ENCODE measurements at places on chromosomes 1 and 21. TPM values are rescaled to one million over a fixed set of nuclear protein-coding genes. Genes with fewer than 3 reads are reported as not detected.
A peak's percentile ranks its signal among the peaks of the same experiment; 100 is the strongest.

DNA sequence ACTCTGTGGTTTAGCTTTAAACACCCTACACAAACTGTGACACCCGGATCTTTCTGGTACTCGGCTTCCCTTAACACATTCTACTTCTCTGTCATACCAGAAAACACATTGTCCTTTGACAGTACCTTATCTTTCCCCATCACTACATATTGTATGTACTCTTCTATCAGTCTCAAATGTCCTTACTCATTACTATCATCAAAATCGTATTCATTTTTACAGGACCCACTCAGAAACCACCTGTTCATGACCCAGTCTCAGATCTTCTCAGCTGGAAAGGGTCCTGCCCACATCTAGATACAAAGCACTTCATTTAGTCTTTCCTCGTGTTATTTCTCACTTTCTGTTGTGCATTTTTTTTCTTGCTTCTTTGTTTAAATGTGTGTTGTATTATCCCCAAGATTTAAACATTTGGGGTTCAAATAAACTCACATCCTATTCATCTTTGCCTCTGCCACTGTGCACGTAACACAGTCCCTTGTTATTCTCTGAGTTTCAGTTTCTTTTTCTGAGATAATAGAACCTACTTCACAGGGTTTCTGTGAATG is 27.7 kb downstream of the CD34 start:
- H3K4me3 ChIP-seq = peak overlapping the region; percentile 23
- no peak for DNase-seq
- H3K27me3 ChIP-seq = no peaks in the 10 kb centered on the region
- H3K4me1 ChIP-seq = peaks cover 15% of the 10 kb centered on the region
- H3K36me3 ChIP-seq = no peaks in the 10 kb centered on the region

DNA sequence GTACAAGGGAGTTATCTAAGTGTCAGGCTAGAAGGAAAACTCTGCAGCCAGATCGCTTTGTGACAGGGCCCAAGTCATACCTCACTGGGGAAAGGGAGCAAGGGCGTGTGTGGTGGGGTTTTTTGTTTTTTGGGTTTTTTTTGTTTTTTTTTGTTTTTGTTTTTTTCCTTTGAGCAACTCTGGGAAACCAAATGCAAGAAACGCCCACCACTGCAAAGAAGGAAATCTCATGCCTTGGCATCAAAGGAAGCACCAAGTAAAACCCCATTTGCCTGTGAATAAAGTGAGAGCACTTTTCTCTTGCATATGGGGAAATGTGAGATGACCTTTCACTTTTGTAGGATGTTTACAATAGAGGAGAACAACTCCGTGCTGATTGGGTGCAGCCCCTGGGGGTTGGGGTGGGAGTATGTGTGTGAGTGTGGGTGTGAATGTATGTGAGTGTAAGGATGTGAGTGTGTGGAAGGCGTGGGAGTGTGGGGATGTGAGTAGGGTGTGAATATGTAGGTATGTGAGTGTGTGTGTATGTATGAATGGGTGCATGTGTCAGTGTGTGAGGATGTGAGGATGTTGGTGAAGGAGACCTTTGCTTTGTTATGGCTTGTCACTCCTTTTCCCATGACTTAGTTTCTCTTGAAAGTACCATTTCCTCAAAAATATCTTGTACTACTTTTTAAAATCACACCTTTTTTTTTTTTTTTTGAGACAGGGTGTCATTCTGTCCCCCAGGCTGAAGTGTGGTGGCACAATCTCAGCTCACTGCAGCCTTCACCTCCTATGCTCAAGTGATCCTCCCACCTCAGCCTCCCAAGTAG is 34.6 kb downstream of the IL12RB2 start:
- no peak overlapping the region for H3K27ac ChIP-seq
- no peak for DNase-seq
- H3K27me3 ChIP-seq = no peaks in the 10 kb centered on the region
- no peaks in the 10 kb centered on the region for H3K4me1 ChIP-seq

GRCh38 chr1:63817152-63817667 is 43.4 kb downstream of the ROR1 start:
- H3K36me3 ChIP-seq = no peaks in the 10 kb centered on the region
- no peak overlapping the region for H3K4me3 ChIP-seq
- H3K27me3 ChIP-seq = no peaks in the 10 kb centered on the region

DNA sequence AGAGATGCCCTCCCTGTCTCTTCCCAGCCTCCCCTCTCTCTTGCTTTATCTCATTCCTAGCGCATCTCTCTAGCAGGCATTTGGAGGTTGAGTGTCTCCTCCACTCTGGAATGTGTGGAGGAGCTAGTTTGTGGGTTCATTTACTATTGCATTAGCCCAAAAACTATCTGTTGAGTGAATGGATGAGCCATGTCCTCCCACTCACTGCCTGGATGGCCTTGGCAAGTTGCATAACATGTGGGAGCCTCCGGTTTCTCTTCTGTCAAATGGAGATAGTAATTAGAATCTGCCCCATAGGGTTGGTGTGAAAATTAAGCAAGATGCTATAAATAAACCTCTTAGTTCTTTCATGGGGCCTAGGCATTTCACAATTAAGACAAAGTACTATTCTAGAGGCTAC is 181.8 kb downstream of the KAZN start:
- no peak overlapping the region for H3K27ac ChIP-seq
- H3K4me3 ChIP-seq = no peak overlapping the region
- no peaks in the 10 kb centered on the region for H3K4me1 ChIP-seq
- no peak for DNase-seq

- H3K27me3 ChIP-seq = no peaks in the 10 kb centered on the region
- no peak for DNase-seq
- H3K27ac ChIP-seq = no peak overlapping the region
- no peaks in the 10 kb centered on the region for H3K36me3 ChIP-seq
Measured at GRCh38 chr1:15031251-15031933, 122.2 kb upstream of the TMEM51 start.

GRCh38 chr21:25385911-25386474 is 221.3 kb downstream of the MRPL39 start:
- no peaks in the 10 kb centered on the region for H3K4me1 ChIP-seq
- H3K4me3 ChIP-seq = no peak overlapping the region
- DNase-seq = no peak
- H3K36me3 ChIP-seq = no peaks in the 10 kb centered on the region
- no peaks in the 10 kb centered on the region for H3K27me3 ChIP-seq
- no peak overlapping the region for H3K27ac ChIP-seq

- no peak overlapping the region for H3K4me3 ChIP-seq
- no peak for DNase-seq
- no peaks in the 10 kb centered on the region for H3K36me3 ChIP-seq
- no peaks in the 10 kb centered on the region for H3K27me3 ChIP-seq
Measured at GRCh38 chr1:185077374-185077773, 32.0 kb downstream of the RNF2 start.

- no peak overlapping the region for H3K27ac ChIP-seq
- H3K27me3 ChIP-seq = no peaks in the 10 kb centered on the region
- no peak overlapping the region for H3K4me3 ChIP-seq
Measured at GRCh38 chr1:87176514-87176913, 152.2 kb upstream of the LMO4 start.

DNA sequence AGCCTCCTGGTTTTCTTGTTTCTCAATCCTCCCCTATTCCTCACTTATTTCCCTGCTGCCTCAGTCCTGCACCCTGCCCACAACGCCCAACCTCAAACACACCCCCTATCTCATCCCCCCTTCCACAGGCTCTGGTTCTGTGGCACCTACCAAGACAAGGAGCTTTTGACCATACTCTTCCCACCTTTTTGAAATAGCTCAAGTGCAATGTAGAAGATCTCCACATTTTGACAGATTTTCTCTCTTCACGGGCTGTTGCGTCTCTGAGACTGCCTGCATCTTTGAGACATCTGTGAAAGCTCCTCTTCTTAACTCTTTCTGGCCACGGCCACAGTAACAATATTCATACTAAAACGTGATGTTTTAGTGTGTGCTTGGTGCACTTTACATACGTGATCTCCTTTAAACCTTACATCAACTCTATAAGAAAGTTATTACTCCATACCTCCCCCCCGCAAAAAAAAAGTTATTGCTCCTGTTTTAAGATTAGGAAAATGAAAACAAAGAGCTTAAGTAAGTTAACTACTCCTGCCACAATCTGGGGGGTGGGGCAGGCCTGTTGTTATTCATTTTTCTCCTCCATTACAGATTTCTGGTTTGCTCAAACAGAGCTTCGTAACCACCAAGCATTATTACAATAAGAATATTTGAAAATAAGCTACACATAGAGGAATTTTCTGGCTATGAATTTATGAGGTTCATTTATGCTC is 1.8 kb upstream of the SERBP1 start:
- H3K36me3 ChIP-seq = no peaks in the 10 kb centered on the region
- H3K27me3 ChIP-seq = no peaks in the 10 kb centered on the region
- no peak for DNase-seq
- H3K27ac ChIP-seq = no peak overlapping the region
- peaks cover 14% of the 10 kb centered on the region for H3K4me1 ChIP-seq

- peaks cover 5% of the 10 kb centered on the region for H3K36me3 ChIP-seq
- H3K4me3 ChIP-seq = no peak overlapping the region
- H3K27ac ChIP-seq = no peak overlapping the region
- no peaks in the 10 kb centered on the region for H3K27me3 ChIP-seq
Measured at GRCh38 chr1:101004061-101004460, 21.5 kb downstream of the DPH5 start.

- H3K36me3 ChIP-seq = no peaks in the 10 kb centered on the region
- H3K27ac ChIP-seq = peak overlapping the region; percentile 89
- peaks cover 67% of the 10 kb centered on the region for H3K4me1 ChIP-seq
Measured at GRCh38 chr1:201713086-201713810, 115.7 kb upstream of the IPO9 start.

DNA sequence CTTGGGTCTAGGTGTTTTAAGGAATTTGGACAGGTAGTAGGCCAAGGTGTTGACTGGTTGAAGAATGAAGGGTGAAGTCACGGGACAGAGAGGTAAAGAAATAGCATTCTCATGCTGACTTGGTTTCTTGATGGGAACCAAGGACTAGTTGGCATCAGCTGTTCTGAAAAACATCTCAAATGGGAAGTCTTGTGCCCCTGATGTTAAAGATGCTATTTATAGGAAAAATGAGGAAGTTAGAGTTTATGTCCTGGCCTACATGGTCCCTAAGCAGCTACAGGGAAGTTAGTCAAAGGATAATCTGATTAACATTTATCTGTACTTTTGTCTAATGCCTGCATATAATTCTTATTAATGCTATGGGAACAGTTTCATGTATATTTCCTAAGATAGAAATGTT is 262.4 kb downstream of the HHIPL2 start:
- no peak for DNase-seq
- H3K4me1 ChIP-seq = no peaks in the 10 kb centered on the region

DNA sequence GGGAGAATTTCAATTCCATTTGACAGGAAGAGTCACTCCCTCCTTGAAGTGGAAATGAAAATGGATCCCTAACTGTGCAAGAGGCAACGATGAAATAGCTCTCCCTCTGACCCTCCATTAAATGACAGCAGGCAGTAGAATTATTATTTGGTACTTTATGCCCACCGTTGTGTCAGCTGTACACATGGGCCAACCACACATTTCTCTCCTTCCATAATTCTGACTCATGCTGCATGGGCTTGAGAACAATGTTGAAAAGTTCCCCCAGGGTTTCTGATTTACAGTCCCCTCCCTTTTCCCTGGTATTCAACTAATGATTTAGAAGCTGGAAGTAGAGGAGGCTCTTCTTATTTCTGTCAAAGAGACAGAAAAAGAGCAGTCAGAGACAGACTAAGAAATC is 103.5 kb downstream of the RGS7 start:
- no peak overlapping the region for H3K27ac ChIP-seq
- H3K27me3 ChIP-seq = no peaks in the 10 kb centered on the region
- no peaks in the 10 kb centered on the region for H3K36me3 ChIP-seq
- no peak for DNase-seq

- H3K4me1 ChIP-seq = peaks cover 5% of the 10 kb centered on the region
- no peaks in the 10 kb centered on the region for H3K27me3 ChIP-seq
- no peak overlapping the region for H3K27ac ChIP-seq
- no peaks in the 10 kb centered on the region for H3K36me3 ChIP-seq
- no peak overlapping the region for H3K4me3 ChIP-seq
- DNase-seq = no peak
Measured at GRCh38 chr21:38861989-38862683, 56.4 kb downstream of the ETS2 start.

DNA sequence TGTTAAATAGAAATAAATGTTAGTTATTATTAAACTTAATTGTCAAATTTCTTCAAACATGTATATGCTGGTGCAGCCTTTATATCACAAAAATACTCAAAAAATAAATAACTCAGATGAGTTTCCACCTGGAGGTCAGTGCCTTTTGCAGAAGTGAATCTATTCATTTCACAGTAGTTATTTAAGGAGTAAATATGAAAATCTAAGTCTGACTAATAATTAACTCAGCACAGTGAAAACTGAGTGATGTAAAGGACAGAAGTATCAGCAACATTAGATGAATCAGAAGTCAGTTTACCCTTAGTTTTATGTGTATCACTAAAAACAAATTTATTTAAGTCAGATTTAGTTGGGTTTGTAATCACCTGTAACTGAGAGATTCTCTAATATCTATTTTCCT is 2135.4 kb downstream of the MRPL39 start:
- H3K27ac ChIP-seq = no peak overlapping the region
- H3K4me3 ChIP-seq = no peak overlapping the region
- no peaks in the 10 kb centered on the region for H3K4me1 ChIP-seq
- DNase-seq = no peak
- no peaks in the 10 kb centered on the region for H3K36me3 ChIP-seq
- no peaks in the 10 kb centered on the region for H3K27me3 ChIP-seq

GRCh38 chr21:37593015-37593414 is 226.4 kb downstream of the DYRK1A start:
- H3K27ac ChIP-seq = no peak overlapping the region
- H3K27me3 ChIP-seq = no peaks in the 10 kb centered on the region
- no peak for DNase-seq
- no peaks in the 10 kb centered on the region for H3K36me3 ChIP-seq
- H3K4me1 ChIP-seq = no peaks in the 10 kb centered on the region

DNA sequence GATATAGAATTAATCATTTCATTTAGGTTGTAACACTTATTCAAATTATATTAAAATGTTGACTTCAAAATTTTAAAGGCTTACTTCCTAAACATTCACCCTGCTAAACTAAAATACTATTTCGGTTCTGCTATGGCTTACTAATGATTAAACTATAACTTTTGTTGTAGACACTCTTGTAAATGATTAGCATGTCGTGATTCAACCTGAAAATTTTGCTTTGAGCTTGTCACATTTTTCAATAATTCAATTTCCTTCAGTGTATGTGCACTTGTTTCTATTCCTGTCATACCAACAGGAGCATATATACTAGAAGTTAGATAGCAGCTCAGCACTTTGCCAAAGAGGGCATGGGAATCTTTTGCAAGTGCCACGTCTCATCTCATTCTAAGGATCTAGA is 1018.8 kb downstream of the AMY1C start:
- no peaks in the 10 kb centered on the region for H3K27me3 ChIP-seq
- H3K27ac ChIP-seq = no peak overlapping the region
- H3K4me3 ChIP-seq = no peak overlapping the region
- H3K4me1 ChIP-seq = no peaks in the 10 kb centered on the region
- H3K36me3 ChIP-seq = no peaks in the 10 kb centered on the region

CFAP74 gene
- total RNA-seq = 0.35 TPM

HHIPL2 gene
- total RNA-seq = not detected

GALNT2 gene
- total RNA-seq = 55.1 TPM

TRABD2B gene
- total RNA-seq = 1.2 TPM

Measured in upper lobe of right lung (tissue), 1 donor.